ENCODE measurements at places on chromosomes 16 and 17. TPM values are rescaled to one million over a fixed set of nuclear protein-coding genes. Genes with fewer than 3 reads are reported as not detected.

KRT36 gene
- total RNA-seq = not detected

TBX2 gene
- 134 TPM for total RNA-seq

HOXB1 gene
- not detected for total RNA-seq

ABCC11 gene
- total RNA-seq = 0.44 TPM

CALB2 gene
- 0.33 TPM for total RNA-seq

NAGLU gene
- 61.7 TPM for total RNA-seq

KRTAP4-1 gene
- not detected for total RNA-seq

CDT1 gene
- total RNA-seq = 10.9 TPM

CYGB gene
- 46.0 TPM for total RNA-seq

PLXDC1 gene
- 11.8 TPM for total RNA-seq

CCL2 gene
- total RNA-seq = 50.4 TPM

NMT1 gene
- 118 TPM for total RNA-seq

NACA2 gene
- total RNA-seq = not detected

KRT40 gene
- not detected for total RNA-seq

SLFN12L gene
- 0.17 TPM for total RNA-seq

OTOA gene
- total RNA-seq = 0.17 TPM

CDH8 gene
- total RNA-seq = not detected

ZFP3 gene
- total RNA-seq = 1.5 TPM

MNT gene
- total RNA-seq = 10.8 TPM

TPPP3 gene
- total RNA-seq = 1.0 TPM

LGALS9C gene
- not detected for total RNA-seq

AOC3 gene
- 1.5 TPM for total RNA-seq

CACNG1 gene
- total RNA-seq = not detected
